ENCODE measurements at places on chromosomes 5 and 9. TPM values are rescaled to one million over a fixed set of nuclear protein-coding genes. Genes with fewer than 3 reads are reported as not detected.

SPACA9 gene
- polyA plus RNA-seq, result 3.3 TPM

MARCOL gene
- polyA plus RNA-seq, result not detected

KIF24 gene
- 0.71 TPM for polyA plus RNA-seq

OLFM1 gene
- polyA plus RNA-seq, result 0.94 TPM

HMCN2 gene
- polyA plus RNA-seq, result 2.7 TPM

SLC35D2 gene
- 87.5 TPM for polyA plus RNA-seq
